Activated CD4-positive, alpha-beta T cell treated with anti-CD3 and anti-CD28 coated beads, Interleukin-2, amount 10 ng/mL, durations not matched to agents 7 days and 5 days (primary cell): ENCODE measurements at places on chromosomes 3 and 15. TPM values are rescaled to one million over a fixed set of nuclear protein-coding genes. Genes with fewer than 3 reads are reported as not detected.

Gene PLA1A
- not detected for total RNA-seq

Gene SLC38A3
- total RNA-seq: not detected

GRCh38 chr15:68627476-68627875 lies 48.7 kb downstream of the CORO2B start:
- DNase-seq: no peak

DNA sequence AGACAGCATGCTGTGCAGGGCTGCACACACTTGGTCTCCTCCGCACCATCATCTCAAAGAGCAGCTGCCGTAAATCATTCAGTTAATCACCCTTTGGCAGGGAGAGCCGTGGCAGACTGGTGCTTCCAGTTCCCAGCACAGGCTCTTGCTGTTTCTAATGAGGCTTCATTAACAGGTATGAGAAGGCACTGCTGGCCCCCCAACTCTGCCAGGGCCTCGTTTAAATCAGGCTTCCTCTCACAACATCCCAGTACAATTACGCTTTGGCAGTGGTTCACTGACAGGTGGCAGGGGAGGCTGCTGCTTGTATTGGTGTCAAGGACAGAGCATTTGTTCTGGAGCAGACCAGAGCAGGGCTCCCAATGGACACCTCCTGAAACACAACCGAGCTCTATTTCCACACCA lies 77.1 kb downstream of the BFSP2 start:
- no peak for DNase-seq

DNA sequence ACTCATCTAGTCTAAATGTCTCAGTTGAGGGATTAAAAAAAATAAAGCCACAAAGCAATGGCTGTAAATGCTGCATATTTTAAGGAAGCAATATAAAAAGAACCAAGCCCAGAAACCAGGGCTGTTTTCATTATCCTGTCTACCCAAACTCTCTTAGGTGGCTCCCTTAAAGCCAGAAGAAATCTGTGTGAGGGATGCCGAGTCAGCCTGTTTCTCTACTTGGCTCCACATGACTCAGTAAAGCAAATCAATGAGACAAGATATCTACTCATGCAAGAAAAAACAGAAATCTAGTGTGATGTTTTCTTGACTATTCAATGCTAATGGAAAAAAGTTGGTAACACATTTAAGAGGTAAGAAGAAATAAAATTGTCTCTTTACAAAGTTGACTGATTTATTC lies 296.2 kb downstream of the ZBTB20 start:
- DNase-seq: no peak

- no peak for DNase-seq
Measured at GRCh38 chr3:51176923-51177322, 208.2 kb upstream of the MANF start.

DNA sequence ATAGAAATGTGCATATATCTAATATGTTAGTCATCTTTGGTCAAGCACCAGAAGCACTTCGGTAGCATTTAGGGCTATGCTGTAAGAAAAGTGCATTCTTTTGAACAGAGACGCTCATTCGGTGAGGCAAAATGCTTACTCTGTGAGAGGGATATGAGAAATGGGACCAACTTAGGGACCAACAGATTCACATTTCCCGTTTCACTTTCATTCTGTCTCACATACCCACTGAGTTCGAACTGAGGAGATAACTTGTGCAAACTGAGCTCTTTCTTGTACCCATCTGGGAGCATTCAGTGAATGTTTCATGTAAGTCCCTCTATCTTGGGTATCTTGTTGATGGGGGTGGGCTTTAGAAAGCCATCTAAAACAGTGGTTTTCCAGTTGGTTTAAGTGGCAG lies 135.3 kb downstream of the FEZF2 start:
- no peak for DNase-seq
